ENCODE measurements at places on chromosomes 4 and X.

DNA sequence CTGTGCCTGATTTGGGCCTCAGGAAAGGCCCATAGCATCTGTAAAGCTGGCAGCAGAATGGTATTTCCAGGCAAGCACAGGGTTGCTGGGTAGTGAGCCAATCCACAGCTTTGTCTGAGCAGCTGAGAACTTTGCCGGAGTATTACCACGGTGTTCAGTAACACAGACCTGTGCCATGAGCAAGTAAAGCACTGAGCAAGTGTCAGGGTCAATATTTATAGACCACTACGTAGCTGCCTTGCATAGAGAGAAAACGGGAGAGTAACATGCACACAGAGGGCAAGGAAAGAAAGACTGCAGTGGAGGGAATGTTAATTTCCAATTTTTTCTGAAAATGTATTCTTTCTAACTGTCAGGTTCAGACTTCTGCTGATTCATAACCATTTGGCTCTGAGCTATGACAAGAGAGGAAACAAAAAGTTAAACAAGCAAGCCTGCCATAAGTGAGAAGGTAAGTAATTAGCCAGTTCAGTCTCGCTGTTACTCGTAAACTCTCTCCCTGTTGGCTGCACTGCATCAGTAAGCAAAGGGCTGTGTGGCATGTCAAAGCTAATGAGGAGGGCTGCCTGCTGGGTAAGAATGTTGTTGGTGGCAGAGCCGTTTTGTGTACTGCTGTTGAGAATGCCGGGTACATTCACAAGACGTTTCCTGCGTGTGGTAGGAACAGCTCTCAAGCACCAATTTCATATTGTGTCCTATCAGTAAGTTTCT is 238.1 kb downstream of the BMPR1B start:
- no peak overlapping the region for H3K27ac ChIP-seq
- H3K4me3 ChIP-seq = no peak overlapping the region
- DNase-seq = no peak
- peaks cover 37% of the 10 kb centered on the region for H3K4me1 ChIP-seq
- no peaks in the 10 kb centered on the region for H3K36me3 ChIP-seq

- H3K27ac ChIP-seq = no peak overlapping the region
- H3K27me3 ChIP-seq = no peaks in the 10 kb centered on the region
- DNase-seq = no peak
- H3K36me3 ChIP-seq = no peaks in the 10 kb centered on the region
- no peak overlapping the region for H3K4me3 ChIP-seq
Observed at GRCh38 chr4:113404167-113404571, 354.7 kb downstream of the ANK2 start.

DNA sequence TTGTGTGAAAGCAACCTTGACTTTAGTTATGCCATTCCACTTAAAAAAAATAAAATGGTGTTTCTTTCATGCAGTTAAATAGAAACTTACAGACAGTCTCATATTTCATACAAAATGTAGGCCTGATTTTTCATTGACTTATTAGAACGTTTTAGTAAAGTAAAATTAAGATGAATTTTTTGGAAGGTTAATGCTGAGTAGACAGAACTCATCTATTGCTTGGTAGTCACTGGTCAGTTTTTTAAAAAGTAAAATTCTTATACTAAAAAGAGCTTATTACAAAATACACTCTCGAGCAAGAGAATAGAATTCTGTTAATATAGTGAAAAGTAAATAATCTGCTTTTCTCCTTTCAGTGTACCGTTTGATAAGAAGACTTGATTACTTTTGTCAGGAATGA is 21.4 kb upstream of the MOB1B start:
- H3K27ac ChIP-seq = no peak overlapping the region
- no peaks in the 10 kb centered on the region for H3K27me3 ChIP-seq
- peaks cover 4% of the 10 kb centered on the region for H3K36me3 ChIP-seq
- H3K4me3 ChIP-seq = no peak overlapping the region

DNA sequence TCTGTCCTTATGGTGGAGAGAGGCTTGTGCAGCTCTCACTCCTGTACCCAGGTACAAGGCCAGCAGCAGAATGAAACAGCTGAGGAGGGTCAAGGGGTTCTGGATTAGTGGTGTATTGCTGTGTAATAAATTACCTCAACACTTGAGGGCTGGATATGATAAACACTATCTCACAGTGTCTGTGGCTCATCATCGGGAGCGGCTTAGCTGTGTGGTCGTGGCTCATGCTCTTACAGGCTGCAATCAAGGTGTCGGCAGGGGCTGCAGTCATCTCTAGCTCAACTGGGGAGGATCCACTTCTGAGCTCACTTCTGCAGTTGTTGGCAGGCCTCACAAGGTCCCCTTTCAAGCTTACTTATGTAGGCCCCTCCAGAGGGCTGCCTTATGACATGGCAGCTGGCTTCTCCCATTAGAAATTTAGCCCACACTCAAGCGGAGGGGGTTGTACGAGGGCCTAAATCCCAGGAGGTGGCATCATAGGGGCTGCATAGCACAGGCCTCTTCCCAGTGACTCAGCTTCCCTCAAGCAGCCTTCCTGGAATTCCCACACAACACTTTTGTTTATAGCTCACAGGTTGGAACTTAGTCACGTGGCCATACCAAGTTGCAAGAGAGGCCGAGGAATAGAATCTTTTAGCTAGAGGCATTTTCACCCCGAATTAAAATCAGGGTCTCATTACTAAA is 148.2 kb upstream of the RPS6KA3 start:
- H3K4me3 ChIP-seq = no peak overlapping the region
- H3K27me3 ChIP-seq = no peaks in the 10 kb centered on the region
- H3K36me3 ChIP-seq = no peaks in the 10 kb centered on the region
- H3K27ac ChIP-seq = no peak overlapping the region

DNA sequence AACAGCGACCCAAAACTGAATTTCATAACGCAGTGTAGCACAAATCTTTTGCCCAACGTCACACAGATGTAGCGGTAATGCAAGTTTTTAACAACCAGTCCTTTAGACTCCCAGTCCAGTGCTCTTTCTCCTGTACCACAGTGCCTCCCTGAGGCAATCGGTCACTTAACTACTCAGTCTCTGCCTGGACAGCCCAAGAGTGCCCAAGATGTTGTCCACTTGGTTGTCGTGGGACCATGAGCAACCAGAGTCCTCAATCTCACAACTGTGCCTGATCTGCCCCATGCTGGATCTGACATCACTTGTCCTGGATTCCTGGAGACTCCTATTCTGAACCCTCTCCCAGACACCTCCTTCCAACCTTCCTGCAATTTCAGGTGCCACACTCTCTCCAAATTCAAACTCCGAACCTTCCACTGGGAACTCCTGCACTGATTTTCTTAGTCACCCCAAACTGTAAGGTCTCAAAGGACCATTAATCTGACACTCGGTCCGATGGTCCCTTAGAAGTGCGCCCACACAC is 702 bp downstream of the MMGT1 start:
- peak overlapping the region; percentile 100 for H3K27ac ChIP-seq
- no peaks in the 10 kb centered on the region for H3K36me3 ChIP-seq
- H3K4me1 ChIP-seq = peaks cover 16% of the 10 kb centered on the region
- H3K27me3 ChIP-seq = no peaks in the 10 kb centered on the region

GRCh38 chrX:10103023-10103422 is 53.8 kb upstream of the CLCN4 start:
- no peak overlapping the region for H3K27ac ChIP-seq
- peaks cover 41% of the 10 kb centered on the region for H3K36me3 ChIP-seq
- H3K4me3 ChIP-seq = no peak overlapping the region
- H3K27me3 ChIP-seq = no peaks in the 10 kb centered on the region
- H3K4me1 ChIP-seq = peaks cover 10% of the 10 kb centered on the region
